Tibial nerve (tissue), 4 donors: ENCODE measurements at places on chromosomes 13 and 19.

GRCh38 chr13:69155136-69155535 is 952.5 kb upstream of the ATXN8OS start:
- DNase-seq, result no peak

- no peak for DNase-seq
Observed at GRCh38 chr13:47332149-47332548, 435.3 kb upstream of the HTR2A start.

GRCh38 chr19:45866400-45867176 is 2.5 kb downstream of the FOXA3 start:
- no peak for DNase-seq

DNA sequence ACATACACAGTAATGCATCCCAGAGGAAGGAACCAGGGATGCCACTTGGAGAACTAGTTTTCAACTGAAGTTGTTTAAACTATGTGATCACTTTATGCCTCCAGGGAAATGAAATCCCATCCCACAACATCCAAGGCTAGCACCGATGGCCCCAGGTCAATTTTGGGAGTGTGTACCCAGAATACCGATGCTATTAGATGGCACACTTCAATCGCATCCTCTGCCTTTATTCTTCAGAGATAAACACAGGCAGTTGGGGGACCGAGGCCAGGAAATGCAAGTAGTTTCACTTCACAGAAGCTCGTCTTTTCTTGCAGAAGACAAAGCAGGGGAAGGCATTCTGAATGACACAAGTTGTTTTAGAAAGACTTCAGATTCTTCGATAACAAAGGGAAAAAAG is 13.8 kb downstream of the STK24 start:
- DNase-seq, result no peak

- no peak for DNase-seq
Observed at GRCh38 chr13:80783926-80784565, 443.1 kb upstream of the SPRY2 start.

DNA sequence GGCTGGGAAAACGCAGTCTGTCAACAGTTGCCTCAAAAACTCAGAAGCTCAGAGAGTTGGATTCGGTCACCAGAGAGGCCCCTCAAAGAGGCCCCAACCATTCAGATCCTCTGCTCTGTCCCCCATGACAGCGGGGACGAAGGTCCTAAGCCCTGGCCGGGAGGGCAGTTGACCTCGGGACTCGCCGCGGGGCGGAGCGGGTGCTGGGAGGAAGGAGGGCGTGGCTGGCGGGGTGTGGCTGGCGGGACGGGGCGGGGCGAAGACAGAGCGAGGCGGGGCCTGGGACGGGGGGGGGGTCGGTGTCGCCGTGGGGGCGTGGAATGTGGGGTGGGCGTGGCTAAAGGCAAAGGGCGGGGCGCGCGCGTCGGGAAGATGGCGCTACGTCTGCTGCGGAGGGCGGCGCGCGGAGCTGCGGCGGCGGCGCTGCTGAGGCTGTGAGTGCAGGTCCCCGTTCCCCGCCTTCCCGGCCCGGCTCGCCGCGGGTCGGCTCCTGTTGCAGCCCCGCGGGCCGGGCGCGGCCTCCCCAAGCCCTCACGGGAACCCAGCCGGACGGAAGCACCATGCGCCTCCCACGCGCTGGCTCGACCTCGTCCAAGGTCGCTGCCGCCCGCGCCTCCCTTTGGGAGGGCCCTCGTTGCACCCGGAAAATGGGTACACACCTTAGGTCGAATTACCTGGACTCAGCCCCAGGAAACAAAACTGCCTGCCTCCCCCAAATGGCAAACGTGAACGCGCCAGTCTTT is 105.2 kb downstream of the TM9SF2 start:
- DNase-seq, result peak; percentile 79

- DNase-seq, result no peak
Observed at GRCh38 chr13:66659286-66659685, 570.9 kb downstream of the PCDH9 start.

DNA sequence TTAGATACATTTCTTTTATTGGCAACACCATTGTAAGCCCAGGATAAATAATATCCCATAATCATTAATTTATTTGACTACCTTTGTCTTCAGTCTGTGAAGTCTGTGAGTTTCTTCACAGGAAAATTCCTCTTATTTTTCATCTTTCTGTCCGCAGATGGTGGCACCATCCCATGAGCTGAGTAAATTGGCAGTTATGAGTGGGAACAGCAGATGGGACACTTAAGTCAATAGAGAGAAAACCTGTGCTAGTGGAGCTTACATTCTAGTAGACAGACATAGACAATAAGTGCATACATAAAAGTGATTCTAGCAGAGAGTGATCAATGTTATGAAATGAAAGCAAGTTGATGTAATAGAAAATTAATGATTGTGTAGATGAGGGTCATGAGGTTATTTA is 638.2 kb upstream of the MIR17HG start:
- DNase-seq, result no peak

DNA sequence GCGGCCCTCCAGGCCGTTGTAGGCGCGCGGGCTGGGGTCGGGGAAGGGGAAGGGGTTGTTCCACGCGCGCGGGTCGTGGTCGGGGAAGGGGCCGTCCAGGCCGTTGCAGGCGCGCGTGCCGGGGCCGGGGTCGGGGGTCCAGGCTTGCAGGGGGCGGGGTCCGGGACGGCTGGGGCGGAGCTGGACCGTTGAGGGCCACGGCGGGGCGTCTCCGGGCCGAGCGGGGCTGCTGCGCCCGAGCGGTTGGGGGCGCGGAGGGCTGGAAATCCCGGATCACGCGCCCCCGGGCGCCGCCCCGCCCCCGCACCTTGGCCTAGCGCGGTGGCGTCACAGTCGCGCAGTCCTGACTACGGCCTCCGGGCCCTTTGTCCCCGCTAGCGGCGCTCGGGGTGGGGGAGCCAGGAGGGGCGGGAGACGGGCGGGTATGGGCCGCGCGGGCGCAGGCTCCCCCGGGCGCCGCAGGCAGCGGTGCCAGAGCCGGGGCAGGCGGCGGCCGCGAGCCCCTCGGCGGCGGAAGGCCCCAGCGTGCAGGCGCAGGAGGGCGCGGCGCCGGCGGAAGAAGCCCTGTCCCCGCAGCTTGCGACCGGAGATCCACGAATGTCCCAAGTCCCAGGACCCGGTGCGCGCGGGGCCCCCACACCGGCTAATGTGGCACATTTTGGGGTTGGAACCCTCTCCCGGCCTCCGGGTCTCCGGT is 665 bp downstream of the GPX4 start:
- DNase-seq, result peak; percentile 59

DNA sequence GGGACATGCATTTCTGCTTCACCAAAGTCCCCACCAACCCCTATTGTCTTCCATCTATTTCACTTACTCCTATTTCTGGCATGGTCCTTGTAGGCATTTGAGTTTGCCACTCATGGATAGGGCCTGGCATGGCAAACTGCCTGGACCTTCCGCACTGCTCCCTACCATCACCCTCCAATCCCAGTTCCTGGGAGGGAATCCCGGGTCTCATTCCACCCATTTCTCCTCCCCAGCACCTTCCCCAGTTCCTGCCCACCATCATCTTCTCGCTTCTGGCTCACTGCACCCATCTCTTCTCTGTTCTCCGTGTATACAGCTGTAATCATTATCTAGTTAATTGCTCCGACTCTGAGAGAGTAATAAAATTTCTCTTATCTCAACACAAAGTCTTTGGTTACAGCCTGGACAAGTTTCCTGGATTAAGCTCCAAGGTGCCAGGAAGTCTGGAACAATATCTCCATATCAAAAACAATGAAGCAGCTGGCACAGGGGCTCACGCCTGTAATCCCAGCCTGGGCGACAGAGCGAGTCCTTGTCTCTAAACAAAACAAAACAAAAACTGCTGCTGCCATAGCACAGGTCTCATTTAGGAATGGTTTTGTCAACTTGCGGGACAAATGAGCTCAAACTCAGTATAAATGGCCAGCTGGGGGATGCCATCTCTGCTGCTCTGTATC is 17.0 kb upstream of the COX7A1 start:
- no peak for DNase-seq

GRCh38 chr19:8161135-8161646 is 11.8 kb upstream of the FBN3 start:
- DNase-seq, result no peak

GRCh38 chr19:29785955-29786589 is 25.7 kb upstream of the CCNE1 start:
- DNase-seq, result no peak

DNA sequence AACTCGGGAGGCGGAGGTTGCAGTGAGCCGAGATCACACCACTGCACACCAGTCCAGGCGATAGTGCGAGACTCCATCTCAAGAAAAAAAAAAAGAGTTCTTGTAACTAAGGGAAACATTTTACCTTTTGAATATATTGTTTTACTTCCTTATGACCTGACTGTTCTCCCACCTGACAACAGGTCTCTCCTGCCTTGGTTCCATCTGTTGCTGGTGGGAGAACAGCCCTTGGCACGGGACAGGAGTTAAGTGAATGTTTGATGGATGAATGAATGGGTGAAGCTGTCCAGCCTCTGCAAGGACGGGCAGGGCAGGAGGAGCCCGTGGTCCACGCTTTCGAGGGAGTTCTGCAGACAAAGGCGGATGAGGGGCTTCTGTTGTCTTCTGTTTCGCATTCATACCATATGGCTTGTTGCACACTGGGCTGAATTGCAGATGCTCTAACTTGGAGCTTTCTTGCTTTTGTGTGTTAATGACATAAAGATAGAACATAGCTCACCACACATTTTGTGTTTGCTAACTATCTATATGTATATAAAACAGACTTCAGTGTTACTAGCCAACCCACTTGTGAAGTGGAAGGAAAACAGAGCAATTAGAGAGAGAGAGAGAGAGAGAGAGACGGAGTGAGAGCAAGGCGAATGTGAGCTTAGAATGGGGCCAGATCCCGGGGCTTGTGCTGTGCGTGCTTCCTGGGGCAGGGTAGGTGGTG is 16.2 kb upstream of the CCNE1 start:
- DNase-seq, result no peak

DNA sequence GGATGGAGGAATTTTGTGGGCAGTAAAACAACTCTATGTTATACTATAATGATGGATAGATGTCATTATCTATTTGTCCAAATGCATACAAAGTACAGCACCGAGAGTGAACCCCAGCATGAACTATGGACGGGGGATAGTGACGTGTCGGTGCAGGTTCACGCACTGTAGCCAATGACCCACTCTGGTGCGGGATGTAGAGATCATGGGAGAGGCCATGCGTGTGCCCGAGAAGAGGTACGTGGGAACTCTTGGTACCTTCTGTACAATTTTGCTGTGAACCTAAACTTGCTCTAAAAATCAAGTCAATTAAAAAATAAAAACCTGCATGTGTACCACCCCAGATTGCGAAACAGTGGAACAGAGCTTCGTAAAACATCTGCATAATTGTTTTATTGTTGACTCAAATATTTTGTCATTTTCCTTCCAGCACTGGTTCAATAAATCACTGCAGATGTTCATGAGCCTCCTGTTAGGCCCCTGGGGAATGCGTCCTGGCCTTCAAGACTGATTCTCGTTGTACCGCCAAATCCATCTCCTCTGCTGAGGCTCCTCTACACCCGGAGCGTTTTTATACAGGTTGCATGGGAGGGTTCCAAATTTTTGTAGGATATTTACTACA is 30.9 kb downstream of the COL4A1 start:
- DNase-seq, result peak; percentile 68

DNA sequence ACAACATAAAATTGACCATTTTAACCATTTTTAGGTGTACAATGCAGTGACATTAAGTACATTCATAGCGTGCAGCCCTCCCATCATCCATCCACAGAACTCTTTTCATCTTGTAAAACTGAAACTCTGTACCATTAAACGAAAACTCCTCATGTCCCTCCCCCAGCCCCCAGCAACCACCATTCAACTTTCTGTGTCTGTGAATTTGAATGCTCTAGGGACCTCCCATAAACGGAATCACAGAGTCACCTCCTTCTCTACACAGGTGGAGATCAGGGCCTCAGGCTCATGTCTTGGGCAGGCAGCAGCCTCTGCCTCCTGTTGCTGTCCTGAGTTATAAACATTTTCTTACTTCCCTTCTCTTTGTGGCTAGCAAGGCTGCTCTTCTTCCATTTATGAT is 7.3 kb upstream of the CCNE1 start:
- no peak for DNase-seq

DNA sequence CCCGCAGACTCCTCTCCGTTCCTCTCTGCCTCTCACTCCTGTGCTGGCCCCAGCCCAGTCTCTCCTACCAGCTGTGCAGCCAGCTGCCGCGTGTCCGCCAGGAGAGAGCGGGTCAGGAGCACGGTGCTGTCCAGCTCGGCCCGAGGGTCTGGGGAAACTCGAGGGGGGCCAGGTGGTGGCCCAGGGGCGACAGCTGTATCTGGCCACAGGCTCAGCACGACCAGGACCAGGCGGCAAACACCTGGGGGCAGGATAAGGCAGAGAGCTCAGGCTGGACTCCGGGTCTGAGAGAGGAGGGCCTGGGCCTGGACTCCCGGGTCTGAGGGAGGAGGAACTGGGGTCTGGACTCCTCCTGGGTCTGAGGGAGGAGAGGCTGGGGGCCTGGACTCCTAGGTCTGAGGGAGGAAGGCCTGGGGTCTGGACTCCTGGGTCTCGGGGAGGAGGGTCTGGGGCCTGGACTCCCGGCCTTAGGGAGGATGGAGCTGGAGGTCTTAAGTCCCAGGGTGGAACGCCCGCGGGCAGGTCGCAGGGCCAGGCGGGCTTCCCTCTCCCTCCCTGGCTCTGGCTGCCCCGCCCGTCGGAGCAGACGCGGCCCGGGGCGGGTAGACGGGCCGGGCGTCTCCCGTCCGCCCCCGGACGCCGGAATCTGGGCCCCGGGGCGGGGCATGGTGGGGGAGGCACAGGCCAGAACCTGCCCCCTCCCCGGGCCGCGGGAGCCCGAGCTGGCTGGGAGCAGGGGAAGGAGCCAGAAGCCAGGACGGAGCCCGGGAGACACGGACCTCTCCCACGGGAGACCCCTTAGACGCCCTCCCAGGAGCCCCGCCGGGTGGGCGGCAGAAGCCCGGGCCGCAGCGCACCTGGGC is 1.3 kb downstream of the IL11 start:
- no peak for DNase-seq
